ENCODE measurements at places on chromosomes 13 and 19.

DNA sequence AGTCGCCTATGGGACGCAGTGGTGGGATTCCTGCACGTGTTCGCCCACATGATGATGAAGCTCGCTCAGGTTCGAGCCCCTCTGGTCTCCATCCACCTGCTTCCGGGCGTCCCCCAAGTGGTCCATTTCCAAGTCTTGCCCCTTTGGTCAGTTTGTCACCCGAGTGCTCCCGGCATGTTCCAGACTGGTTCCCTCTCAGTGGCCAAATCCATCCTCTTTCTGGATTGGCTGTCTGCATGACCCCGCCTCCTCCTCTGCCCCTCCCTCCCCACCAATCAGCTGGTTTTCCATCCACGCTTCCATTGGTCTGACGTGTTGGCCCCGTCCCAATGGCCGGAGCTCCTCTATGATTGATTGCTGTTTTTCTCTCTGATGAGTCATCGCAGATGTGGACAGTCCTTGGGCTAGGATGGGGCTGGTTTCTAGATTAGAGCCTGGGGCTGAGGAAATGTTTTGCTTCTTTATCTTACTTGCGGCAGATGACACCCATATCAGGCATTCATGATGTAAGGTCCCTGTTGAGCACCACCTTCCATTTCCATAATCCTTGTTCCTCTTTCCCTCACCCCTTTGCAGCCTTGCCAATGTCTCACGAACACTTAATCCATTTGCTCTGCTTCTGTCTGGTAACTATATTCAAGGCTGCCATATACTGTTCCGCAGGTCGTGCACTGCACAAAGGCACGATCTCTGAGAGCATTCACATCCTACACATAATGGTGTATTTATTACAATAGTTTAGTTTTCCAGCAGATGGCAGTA lies 73.8 kb downstream of the MAP4K1 start:
- DNase-seq = peak; percentile 85

DNA sequence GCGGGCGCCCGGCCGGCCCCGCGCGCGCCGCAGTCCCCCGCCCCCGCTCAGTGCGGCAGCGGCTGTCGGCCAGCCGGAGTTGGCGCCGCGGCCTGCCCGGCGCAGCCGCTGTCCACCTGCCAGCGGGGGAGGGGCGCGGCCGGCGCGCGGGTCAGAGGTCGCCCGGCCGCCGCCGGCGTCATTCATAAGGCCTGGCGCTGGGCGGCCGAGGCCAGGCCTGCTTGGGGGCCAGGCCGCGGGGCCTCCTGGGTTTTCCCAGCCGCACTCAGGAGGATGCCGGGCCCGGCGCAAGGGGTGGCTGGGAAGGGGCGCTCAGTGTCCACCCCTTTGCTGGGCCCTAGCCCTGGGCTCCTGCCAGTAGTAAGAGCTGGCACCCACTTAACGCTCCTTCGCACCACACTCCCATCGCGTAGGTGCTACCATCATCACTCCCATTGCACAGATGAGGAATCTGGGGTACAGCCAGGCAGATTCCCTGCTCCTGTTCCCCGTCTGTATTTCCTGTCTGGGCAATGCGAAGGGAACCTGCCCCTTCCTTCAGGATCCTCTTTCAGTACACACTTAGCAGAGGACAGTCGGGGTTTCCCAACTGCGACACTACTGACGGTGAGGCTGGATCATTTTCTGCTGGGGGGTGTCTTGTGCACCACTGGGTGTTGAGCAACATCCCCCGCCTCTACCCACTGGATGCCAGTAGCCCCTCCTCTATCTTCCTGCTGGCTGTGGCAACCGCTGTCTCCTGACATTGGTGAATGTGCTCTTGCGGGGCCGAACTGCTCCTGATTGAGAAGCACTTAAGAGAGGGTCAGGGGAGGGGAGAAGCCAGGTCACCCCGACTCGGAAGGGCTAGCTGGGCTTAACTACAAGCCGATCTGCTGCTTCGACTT lies 846 bp upstream of the PRKACA start:
- no peak for DNase-seq

DNA sequence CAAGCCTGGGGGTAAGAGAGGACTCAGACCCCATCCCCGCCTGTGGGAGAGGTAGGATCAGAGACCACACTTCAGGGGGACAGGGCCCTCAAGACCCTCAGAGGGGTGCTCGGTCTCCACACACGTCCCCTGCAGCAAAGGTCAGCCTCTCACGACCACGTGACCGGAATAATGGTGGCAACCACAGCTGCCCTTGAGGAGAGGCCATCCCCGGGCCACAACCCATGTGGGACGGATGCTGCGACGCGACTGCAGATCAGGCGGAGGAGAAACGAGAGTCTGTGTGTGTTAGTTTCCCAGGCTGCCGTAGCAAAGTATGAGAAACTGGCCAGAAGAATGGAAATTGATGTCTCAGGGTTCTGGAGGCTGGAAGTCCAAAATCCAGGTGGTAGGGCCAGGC lies 8.9 kb downstream of the MED25 start:
- no peak for DNase-seq

DNA sequence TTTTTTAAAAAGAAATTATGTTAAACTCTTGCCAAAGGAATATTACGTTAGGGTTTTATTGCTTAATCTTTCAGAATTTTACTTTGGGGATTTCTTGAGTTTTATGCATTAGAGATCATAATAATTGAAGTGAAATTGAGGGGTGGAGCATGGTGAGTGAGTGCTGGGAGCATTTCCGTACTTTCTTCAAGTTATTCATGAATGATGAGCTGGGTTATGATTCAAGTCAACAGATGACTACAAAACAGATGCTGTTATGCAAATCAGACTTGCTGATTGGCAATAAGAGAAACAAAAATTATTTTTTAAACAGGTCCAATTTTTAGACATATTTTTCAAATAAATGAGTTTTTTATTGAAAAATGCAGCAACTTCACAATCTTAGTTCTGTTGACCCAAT lies 504.2 kb downstream of the DCT start:
- DNase-seq = no peak

Data from hepatic stellate cell (primary cell).